ENCODE measurements at places on chromosomes 2 and 18. TPM values are rescaled to one million over a fixed set of nuclear protein-coding genes. Genes with fewer than 3 reads are reported as not detected.

GRCh38 chr2:15154297-15154696 lies 406.8 kb downstream of the NBAS start:
- DNase-seq = no peak

Gene MAL
- total RNA-seq = 5.5 TPM

- peak; percentile 55 for DNase-seq
Measured at GRCh38 chr18:8367217-8367988, 241.8 kb upstream of the RAB12 start.

DNA sequence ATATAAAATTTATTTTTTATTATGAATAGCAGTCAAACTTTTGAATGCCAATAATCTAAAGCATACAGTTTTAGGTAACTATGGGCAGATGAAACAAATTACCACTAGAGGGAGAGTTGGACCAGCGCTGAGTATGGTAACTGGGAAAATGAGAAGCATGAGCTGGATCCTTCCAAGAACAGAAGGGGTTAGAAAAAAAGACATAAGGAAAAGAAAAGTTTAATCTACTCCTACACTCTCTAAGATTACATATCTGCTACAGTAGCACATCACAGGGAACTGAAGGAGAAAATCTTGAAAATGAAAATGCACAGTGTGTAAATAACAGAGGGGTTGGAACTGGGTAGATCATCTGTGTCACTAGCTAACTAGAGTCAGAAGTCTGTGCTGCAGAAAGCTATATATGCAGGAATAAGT lies 15.5 kb downstream of the REG3G start:
- no peak for DNase-seq

Gene EDAR
- total RNA-seq = 0.11 TPM
